Right atrium auricular region (tissue), 2 donors: ENCODE measurements at places on chromosomes 4 and X.
A peak's percentile ranks its signal among the peaks of the same experiment; 100 is the strongest.

GRCh38 chr4:174156239-174156826 lies 127.1 kb downstream of the FBXO8 start:
- H3K27ac ChIP-seq: peak overlapping the region; percentile 76
- H3K27me3 ChIP-seq: no peaks in the 10 kb centered on the region
- no peak for DNase-seq
- H3K4me3 ChIP-seq: no peak overlapping the region
- H3K4me1 ChIP-seq: peaks cover 7% of the 10 kb centered on the region
- no peaks in the 10 kb centered on the region for H3K36me3 ChIP-seq

DNA sequence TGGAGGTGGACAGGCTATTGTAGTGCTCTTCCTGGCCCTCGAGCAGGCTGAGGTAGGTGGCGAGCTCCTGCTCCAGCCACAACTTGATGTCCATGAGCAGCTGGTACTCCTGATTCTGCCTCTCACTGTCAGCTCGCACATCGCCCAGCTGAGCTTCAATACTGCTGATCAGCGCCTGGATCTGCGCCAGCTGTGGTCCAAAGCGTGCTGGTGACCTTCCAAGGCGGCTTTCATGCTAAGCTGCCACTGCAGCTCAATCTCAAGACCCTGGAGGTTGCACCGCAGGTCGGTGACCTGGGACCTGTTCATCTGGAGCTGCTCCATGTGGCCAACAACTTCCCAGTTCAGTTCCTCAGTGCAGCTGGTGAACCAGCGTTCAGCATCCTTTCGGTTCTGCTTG lies 31.2 kb downstream of the LRIT3 start:
- no peaks in the 10 kb centered on the region for H3K4me1 ChIP-seq
- no peaks in the 10 kb centered on the region for H3K27me3 ChIP-seq
- no peak overlapping the region for H3K4me3 ChIP-seq
- no peak for DNase-seq
- H3K27ac ChIP-seq: no peak overlapping the region
- no peaks in the 10 kb centered on the region for H3K36me3 ChIP-seq

- no peak overlapping the region for H3K4me3 ChIP-seq
- DNase-seq: no peak
- no peaks in the 10 kb centered on the region for H3K36me3 ChIP-seq
Observed at GRCh38 chrX:39791691-39792090, 306.1 kb downstream of the BCOR start.

GRCh38 chr4:88439161-88439760 lies 17.7 kb upstream of the HERC5 start:
- H3K27ac ChIP-seq: no peak overlapping the region
- no peaks in the 10 kb centered on the region for H3K36me3 ChIP-seq
- no peak for DNase-seq
- no peak overlapping the region for H3K4me3 ChIP-seq

GRCh38 chr4:150072906-150073714 lies 5.1 kb upstream of the DCLK2 start:
- no peak overlapping the region for H3K27ac ChIP-seq
- DNase-seq: no peak
- no peaks in the 10 kb centered on the region for H3K27me3 ChIP-seq
- peaks cover 2% of the 10 kb centered on the region for H3K4me1 ChIP-seq
- no peak overlapping the region for H3K4me3 ChIP-seq

DNA sequence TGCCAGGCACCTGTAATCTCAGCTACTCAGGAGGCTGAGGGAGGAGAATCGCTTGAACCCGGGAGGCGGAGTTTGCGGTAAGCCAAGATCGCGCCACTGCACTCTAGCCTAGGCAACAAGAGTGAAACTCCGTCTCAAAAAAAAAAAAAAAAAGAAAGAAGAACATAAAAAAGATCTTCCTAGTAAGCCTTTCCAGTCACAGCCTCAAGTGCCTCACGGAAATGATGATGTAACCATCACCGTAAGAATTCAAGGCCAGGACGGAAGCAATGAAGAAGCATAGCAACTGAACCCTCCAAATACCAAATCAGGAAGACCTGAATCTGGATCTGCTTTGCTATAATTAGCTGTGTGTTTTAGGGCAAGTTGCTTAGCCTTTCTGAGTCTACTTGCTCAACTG lies 28.8 kb downstream of the RBM47 start:
- no peaks in the 10 kb centered on the region for H3K4me1 ChIP-seq
- DNase-seq: no peak
- no peaks in the 10 kb centered on the region for H3K27me3 ChIP-seq

- no peak overlapping the region for H3K4me3 ChIP-seq
- H3K4me1 ChIP-seq: no peaks in the 10 kb centered on the region
- no peak for DNase-seq
- no peak overlapping the region for H3K27ac ChIP-seq
- no peaks in the 10 kb centered on the region for H3K36me3 ChIP-seq
Observed at GRCh38 chr4:154344686-154345085, 146.9 kb downstream of the DCHS2 start.

DNA sequence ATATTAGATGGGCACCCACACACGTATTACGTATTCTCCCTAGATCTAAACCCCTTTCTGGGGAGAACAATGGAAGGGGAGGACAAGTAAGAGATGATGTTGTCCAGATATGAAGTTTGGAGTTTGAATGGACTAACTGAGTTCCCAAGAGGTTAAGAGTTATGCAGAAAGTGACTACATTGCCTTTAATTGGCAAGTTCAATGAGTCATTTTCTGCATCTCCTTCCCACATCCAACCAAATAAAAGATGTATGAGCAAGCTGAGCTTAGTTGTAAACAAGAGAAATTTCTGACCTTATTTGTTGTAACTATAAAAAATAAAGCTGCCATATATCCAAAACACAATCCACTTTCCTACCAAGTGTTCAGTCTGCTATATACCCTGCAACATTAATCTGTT lies 50.5 kb downstream of the TIGD2 start:
- H3K4me3 ChIP-seq: no peak overlapping the region
- H3K27ac ChIP-seq: no peak overlapping the region
- H3K4me1 ChIP-seq: no peaks in the 10 kb centered on the region
- no peak for DNase-seq

- H3K4me3 ChIP-seq: no peak overlapping the region
- no peaks in the 10 kb centered on the region for H3K27me3 ChIP-seq
- no peaks in the 10 kb centered on the region for H3K4me1 ChIP-seq
- no peak overlapping the region for H3K27ac ChIP-seq
- H3K36me3 ChIP-seq: no peaks in the 10 kb centered on the region
Observed at GRCh38 chrX:150828785-150829184, 69.7 kb downstream of the CD99L2 start.

GRCh38 chrX:48683411-48683982 lies at the start of gene WAS:
TSS of gene WAS (plus strand) at chrX:48683799. CDS start at chrX:48683854, 55 bp downstream.
- H3K4me1 ChIP-seq: no peaks in the 10 kb centered on the region
- no peaks in the 10 kb centered on the region for H3K36me3 ChIP-seq
- no peaks in the 10 kb centered on the region for H3K27me3 ChIP-seq
- no peak within 1 kb of the TSS for H3K27ac ChIP-seq
- DNase-seq: no peak

- peaks cover 26% of the 10 kb centered on the region for H3K4me1 ChIP-seq
- no peaks in the 10 kb centered on the region for H3K36me3 ChIP-seq
- peak overlapping the region; percentile 70 for H3K4me3 ChIP-seq
Observed at GRCh38 chr4:81470456-81471297, 1.0 kb downstream of the RASGEF1B start.

DNA sequence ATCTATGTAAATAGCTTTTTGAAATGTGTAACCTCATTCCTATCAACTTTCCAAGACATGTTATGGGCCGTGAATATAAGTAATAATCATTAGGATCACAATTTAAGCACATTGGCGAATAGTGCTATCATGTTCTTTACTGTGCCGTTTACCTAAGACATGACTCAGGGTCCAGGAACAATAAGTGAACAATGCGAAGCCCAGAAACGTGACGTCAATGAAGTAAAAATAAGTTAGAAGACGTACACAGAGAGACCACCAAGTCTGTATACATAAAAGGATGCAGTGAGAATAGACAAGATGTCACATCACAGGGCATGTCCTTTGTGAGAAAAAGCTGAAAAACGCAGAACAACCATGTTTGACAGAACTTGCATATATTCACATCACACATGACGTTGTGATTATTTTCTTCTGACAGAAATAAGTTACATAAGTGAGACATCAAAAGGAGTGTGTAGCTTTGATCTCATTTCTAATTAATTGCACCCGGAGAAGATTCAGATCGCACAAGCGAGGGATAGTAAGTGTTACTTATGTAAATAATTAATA lies 49.4 kb upstream of the FAT1 start:
- no peak for DNase-seq
- no peaks in the 10 kb centered on the region for H3K4me1 ChIP-seq
- H3K27me3 ChIP-seq: no peaks in the 10 kb centered on the region

- H3K27me3 ChIP-seq: no peaks in the 10 kb centered on the region
- DNase-seq: no peak
Observed at GRCh38 chr4:99961711-99962110, 11.6 kb upstream of the H2AZ1 start.

DNA sequence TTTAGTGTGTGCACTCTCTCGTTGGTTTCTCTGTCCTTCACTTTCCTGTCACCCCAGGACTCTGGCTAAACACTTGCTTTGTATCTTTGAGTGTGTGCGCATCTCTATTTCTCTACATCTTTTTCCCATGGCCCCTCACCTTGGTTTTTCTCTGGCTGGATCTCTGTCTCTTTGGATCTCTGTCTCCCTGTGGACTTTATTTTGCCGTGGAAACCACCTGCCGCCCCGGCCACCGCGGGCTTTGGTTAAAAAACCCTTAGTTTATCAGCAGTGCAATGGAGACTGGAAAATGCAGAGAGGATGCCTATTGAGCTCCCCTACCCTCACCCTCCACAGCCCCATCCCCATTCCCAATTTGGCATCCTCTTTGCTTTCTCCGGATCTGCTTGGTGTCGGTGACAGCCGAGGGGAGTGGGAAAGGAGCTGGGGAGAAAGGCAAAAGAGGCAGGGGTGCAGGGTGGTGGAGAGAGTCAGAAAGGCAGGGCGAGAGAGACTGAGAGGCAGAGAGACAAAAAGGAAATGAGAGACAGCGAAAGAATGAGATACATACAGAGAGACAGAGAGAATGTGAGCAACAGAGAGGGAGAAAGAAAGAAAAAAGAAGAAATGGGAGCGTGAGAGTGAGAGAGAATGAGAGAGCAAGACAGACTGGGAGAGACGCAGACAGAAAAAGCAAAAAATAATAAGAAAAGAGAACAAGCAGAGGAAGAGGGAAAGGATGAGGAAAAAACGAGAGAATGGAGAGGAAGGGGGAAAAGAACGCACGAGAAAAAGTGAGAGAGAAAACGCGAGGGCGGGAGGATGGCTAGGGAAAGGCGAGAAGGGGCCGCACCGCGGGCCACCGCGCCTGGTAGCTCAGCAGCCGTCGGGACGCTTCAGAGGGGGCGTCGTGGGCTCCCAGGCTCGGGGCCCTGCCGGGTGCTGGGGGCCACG lies 688 bp downstream of the GPR101 start:
- no peak overlapping the region for H3K27ac ChIP-seq
- H3K4me3 ChIP-seq: peak overlapping the region; percentile 1
- no peaks in the 10 kb centered on the region for H3K36me3 ChIP-seq
- DNase-seq: no peak

GRCh38 chr4:59987289-59987688 lies 1212.8 kb upstream of the ADGRL3 start:
- no peaks in the 10 kb centered on the region for H3K36me3 ChIP-seq
- no peak for DNase-seq
- no peaks in the 10 kb centered on the region for H3K27me3 ChIP-seq
- no peak overlapping the region for H3K27ac ChIP-seq
- H3K4me3 ChIP-seq: no peak overlapping the region

DNA sequence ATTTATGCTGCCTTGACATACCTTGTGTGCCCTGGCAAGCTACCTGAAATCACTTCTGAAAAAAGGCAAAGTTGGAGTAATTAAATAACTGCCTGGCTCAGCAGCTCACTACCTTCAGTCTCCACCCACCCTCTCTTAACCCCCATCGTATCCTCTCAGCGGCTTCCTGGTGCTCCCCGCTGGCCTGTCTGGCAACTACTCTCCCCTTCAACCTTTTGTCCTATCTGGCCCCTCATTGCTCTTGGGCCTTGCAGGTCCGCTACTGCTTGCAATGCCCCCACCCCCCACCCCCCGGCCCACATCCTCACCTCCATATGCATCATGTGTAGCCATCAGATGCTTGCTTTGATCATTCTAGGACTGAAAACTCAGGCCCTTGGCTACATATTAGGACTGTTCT lies 34.5 kb downstream of the PRPS1 start:
- H3K27ac ChIP-seq: no peak overlapping the region
- H3K27me3 ChIP-seq: no peaks in the 10 kb centered on the region
- no peaks in the 10 kb centered on the region for H3K36me3 ChIP-seq
- H3K4me3 ChIP-seq: no peak overlapping the region
- no peak for DNase-seq

DNA sequence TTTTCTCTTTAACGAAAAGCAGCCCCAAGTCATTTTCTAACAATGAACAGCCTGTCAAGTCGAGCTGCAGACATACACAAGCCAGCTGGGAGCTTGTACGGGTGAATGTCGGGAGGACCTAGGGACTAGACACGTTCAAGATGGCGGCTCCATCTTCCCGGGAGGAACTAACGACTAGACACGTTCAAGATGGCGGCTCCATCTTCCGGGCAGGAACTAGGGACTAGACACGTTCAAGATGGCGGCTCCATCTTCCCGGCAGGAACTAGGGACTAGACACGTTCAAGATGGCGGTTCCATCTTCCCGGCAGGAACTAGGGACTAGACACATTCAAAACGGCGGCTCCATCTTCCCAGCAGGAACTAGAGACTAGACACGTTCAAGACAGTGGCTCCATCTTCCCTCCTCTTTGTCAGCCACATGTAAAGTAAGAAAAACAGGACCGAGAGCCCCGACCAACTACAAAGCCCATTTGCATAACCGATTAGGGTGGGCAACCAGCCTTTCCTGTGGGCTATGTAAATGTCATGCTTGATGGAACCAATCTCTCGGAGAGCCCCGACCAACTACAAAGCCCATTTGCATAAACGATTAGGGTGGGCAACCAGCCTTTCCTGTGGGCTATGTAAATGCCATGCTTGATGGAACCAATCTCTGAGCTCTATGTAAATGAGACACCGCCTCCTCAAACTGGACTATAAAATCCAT lies 175.5 kb downstream of the DHRSX start:
- no peaks in the 10 kb centered on the region for H3K36me3 ChIP-seq
- no peaks in the 10 kb centered on the region for H3K4me1 ChIP-seq
- peak; percentile 90 for DNase-seq
- peak overlapping the region; percentile 82 for H3K27ac ChIP-seq

DNA sequence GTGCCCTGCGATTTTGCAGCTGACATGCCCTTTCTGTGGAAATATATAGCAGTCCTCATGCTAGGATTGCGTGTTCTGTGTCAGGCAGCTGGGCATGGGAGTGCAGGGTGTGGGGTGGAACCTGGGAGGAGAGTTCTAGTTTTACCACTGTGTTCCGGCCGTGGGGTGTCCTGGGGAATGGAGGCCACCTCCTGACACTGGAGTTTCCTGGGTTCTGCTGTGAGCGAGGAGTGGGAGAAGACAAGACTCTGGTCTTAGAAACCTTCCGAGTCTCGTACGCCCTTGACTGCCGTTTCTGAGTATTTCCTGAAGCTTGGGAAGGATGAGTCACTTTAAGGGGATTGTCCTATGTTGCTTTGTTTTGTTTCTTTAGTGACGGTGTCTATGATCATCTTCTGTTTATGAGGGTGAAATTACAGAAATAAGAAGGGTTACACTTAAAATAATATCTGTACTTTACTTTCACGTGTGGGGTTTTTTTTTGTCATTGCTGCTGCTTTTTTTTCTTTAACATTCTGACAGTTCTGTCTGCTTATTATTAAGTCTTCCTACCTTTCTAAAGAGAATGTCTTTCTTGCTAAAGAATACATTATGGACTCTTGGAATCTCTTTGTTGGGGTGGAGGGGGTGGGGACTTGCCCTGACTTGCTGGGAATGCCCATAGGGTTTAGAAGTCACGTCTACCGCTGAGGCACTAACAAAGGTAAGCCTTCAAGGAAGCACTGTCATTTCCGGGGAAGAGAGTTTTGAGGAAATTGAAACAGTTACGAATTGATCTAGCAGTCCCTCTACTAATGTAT lies 19.1 kb downstream of the CD99 start:
- no peak for DNase-seq
- peaks cover 54% of the 10 kb centered on the region for H3K4me1 ChIP-seq
- H3K27ac ChIP-seq: peak overlapping the region; percentile 42
